ENCODE measurements at places on chromosomes 11 and 22.

- DNase-seq: no peak
Observed at GRCh38 chr11:23143022-23143421, 282.7 kb upstream of the CCDC179 start.

DNA sequence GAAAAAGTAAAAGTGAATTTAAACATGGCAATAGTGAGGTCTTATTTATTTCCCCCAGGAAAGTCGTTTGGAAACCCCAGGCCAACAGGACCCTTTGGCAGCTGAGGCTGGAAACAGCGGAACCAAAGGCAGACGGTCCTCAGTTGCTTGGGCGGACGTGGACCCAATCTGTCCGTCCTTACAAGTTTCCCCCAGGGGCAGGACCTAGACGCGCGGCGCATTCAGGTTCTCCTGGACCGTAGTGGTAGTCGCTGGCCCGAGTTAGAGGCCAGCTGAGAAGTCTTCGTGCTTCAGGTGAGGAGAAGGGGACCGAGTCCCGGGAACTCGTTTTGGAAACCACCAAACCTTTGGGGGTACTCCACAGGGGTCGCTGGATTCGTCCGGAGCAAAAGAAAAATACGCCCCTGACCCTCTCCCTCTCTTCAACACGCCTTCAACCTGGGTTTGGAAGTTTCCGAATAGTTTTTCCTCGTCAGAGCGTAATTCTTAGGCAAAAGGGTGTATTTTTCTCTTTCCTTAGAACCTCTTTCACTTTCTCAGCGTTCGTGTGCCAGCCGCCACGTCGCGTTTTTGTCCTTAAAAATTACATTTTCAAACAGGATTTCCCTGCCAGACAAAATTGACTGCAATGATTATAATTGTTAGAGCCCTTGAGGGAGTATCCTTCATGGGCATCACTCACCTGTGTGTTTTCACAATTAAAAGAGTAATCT lies 2.1 kb downstream of the METTL15 start:
- peak; percentile 80 for DNase-seq

DNA sequence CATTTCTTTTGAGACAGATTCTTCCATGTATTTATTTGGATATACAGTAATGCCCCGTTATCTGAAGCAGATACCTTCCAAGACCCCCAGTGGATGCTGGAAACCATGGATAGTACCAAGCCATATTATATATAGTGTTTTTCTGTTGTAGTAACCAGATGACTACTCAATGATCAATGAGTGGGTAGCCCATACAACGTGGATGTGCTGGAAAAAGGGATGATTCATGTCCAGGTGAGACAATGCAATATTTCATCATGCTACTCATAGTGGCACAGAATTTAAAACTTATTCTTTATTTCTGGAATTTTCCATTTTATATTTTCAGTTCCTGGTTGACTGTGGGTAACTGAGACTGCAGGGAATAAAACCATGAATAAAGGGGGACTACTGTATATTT lies 427.5 kb downstream of the METTL15 start:
- DNase-seq: no peak

- DNase-seq: no peak
Observed at GRCh38 chr22:44811141-44811540, 58.8 kb downstream of the ARHGAP8 start.

DNA sequence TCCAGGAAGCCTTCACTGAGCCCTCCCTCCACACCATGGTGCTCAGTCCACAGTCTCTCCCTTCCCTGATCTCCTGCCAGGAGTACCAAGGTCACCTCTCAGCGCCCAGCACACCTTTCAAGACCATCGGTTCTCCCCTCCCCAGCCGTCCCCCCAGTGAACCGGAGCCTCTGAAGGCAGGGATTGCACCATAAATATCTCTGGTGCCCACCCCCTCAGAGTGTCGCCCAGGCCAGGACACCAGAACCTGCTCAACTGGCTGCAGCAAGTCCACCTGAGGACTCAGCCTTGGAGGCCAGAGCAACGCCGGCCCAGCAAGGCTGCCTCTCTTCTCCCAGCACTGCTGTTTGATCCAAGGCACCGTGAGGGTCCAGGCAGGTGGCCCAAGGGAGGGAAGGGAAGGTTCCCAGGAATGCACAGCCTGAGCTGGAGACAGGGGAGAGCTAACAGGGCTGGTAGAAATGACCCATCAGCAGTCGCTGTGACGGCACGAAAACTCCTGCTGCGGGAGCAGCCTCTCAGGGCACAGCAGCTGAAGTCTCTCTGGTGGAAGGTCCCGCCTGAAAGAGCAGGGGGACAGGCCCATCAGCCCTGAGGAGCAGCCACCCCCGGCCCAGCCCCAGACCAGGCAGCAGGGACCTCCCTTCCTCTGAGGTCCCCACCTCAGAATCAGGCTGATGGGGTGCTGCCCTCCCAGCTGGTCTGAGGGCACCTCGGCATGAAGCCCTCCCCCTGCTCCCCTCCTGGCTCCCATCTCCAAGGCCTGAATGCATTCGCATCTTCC lies 80.3 kb downstream of the BUD13 start:
- DNase-seq: no peak

- DNase-seq: no peak
Observed at GRCh38 chr11:113496026-113496651, 20.9 kb upstream of the DRD2 start.

All from amniotic epithelial cell (primary cell).